Mesothelial cell of epicardium (in vitro differentiated cells): ENCODE measurements at places on chromosomes 2 and 18.

- no peak overlapping the region for H3K4me3 ChIP-seq
- no peaks in the 10 kb centered on the region for H3K27me3 ChIP-seq
- no peak for DNase-seq
- H3K36me3 ChIP-seq, result peaks cover 41% of the 10 kb centered on the region
Observed at GRCh38 chr18:46080156-46080555, 8.1 kb upstream of the PSTPIP2 start.

DNA sequence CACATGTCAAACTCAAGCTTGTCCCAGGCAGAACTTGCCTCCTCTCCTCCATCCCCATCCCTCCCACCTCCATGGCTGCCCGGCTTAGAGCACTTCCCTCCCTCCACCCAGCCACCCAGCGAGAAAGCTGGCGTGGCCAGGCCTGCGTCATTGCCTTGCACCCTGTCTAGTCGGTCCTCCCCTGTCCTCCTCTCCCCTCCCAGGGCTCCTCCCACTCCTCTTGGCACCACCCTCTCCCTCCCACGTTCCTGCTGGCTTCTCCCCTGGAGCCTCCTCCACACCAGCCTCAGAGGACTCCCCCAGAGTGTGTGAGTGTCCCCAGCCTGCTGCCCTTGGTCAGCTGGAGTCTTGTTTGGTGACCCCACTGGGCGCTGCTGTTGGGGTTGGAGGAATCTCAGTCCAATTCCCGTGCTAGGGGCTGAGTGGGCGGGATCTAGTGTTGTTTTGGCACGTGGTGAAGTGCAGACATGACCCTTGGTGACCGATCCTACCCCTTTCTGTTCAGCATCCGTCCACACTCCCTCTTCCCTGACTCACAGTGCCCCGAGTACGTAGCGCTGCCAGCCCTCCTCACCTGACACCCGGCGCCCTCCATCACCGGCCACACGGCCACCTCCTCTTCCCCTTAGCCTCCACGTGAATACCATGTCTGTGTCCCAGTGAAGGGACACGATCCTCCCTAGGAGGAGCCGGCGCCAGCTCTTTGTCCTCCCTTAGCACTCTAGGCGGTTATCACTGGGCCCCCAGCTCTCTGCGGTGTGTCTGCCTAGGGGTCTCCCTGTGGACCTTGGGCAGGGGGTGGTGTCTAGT, 41.4 kb downstream of the ATP6V1C2 start:
- no peak for DNase-seq
- no peaks in the 10 kb centered on the region for H3K4me1 ChIP-seq
- no peaks in the 10 kb centered on the region for H3K27me3 ChIP-seq
- H3K36me3 ChIP-seq, result no peaks in the 10 kb centered on the region

GRCh38 chr2:11828933-11829323, 82.5 kb downstream of the LPIN1 start:
- no peak overlapping the region for H3K4me3 ChIP-seq
- no peaks in the 10 kb centered on the region for H3K27me3 ChIP-seq
- DNase-seq, result no peak
- H3K4me1 ChIP-seq, result peaks cover 15% of the 10 kb centered on the region
- H3K27ac ChIP-seq, result no peak overlapping the region

DNA sequence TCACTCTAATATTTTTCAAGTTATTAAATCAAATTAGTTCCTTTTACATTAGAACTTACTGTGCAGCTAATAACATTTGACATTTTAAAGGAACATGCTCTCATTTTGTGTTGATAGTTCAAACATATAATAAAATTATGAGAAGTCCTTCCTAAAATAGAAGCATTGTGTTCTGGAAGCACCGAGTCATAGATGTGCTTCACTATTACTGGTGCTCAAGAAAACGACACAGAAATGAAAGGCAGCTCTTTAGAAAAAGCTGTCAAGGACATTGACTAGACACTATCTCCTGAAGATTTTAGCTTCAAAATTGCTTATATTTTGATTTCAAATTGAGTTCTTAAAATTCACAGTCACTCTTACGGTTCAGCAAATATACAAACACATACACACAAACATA, 338.3 kb downstream of the NBAS start:
- H3K27ac ChIP-seq, result no peak overlapping the region
- H3K36me3 ChIP-seq, result peaks cover 17% of the 10 kb centered on the region
- DNase-seq, result no peak
- no peaks in the 10 kb centered on the region for H3K27me3 ChIP-seq
- no peak overlapping the region for H3K4me3 ChIP-seq

DNA sequence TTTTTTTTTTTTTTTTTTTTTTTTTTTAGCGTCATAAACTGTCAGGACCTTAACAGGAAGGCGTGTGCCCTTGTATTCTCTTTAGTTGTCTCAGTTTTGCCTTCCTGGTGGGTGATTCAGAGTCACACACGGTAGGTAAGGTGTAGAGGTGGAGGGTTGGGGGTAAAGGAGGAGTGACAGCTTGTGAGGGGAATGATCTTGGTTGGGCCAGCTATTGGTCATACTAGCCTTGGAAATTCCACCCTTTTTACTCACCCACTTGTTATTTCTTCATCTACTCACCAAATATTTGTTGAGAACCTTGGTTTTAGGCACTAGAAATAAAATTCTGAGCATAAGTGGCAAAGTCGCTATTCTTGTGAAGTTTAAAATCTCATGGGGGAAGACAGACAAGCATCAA, 22.2 kb downstream of the SMIM21 start:
- H3K36me3 ChIP-seq, result no peaks in the 10 kb centered on the region
- H3K4me1 ChIP-seq, result peaks cover 17% of the 10 kb centered on the region
- DNase-seq, result no peak
- H3K4me3 ChIP-seq, result no peak overlapping the region
- H3K27ac ChIP-seq, result no peak overlapping the region

DNA sequence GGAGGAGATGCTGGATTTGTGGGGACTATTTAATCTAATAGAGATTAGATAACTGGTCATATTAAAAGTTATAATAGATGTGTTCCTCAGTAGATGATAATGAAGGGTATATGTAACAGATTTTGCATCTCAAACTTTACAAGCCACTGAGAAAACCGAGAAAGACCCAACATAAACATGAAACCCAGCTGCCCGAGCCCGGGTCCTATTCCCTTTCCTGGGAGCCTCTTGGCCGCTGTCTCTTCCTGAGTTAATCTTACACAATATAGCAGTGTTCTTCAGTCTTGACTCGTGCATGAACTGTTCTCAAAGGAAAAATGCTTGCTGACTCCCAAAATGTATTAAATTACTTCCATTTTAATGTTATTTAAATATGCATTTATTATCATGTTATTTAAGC, 94.5 kb downstream of the COPS8 start:
- no peak for DNase-seq
- H3K4me1 ChIP-seq, result peaks cover 18% of the 10 kb centered on the region
- no peak overlapping the region for H3K4me3 ChIP-seq
- no peaks in the 10 kb centered on the region for H3K27me3 ChIP-seq

DNA sequence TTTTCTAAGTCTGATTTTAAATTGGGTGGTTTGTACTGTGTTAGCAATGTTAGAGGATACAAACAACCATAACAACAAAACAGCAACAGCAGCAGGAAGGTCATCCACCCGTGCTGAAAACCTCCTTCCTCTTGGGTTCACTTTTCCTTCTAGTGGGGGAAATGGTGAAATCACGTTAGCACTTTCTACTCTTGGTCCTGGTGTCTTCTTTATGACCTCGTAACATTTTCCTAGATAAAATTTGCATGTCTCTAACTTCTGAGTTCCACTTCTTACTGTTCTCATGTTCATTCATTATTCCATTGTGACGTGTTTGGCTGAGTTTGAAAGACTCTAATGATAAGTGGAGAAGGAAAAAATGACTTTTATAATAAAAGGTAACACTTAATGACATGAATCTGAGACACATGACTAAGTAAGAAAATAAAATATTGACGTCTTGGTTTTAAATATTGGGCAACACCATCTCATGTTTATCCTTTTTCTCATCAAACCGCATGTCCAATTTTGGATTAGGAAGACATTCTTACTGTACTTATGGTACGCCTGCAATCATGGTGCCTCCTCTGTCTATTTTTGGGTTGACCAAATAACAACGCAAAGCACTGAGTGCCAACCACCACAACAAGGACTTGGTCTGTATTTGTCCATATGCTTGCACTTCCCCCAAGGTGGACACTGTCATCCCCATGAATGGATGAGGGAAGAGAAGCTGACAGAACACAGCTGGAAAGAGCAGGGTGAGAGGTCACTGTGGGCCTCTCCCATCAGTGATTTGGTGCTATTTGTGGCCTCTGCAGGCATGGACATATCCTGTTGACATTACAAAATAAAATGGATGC, 25.7 kb upstream of the IL1R1 start:
- no peaks in the 10 kb centered on the region for H3K27me3 ChIP-seq
- H3K4me3 ChIP-seq, result no peak overlapping the region
- DNase-seq, result no peak
- H3K36me3 ChIP-seq, result no peaks in the 10 kb centered on the region

DNA sequence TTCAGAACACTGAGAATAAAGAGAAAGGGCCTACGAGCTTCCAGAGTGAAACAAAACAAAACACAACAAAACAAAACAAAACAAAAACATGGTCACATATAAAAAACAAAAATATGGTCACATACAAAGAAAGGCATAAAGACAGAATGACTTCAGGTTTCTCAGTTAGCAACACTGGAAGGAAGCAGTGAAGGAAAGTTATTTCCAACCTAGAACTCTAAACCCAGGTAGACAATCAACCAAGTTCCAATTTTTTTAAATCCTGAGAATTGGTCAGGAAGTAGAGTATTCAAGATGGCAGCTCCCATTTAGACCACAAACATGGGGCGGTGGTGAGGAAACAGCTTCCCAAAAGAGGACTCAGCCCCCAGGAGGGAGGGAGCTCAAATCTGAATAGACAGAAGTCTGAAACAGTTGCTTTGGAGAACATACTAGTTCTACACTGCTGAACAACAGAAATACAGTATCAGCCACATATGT, 9.1 kb downstream of the DRC1 start:
- no peak overlapping the region for H3K4me3 ChIP-seq
- H3K27ac ChIP-seq, result no peak overlapping the region
- peaks cover 2% of the 10 kb centered on the region for H3K4me1 ChIP-seq
- no peak for DNase-seq
- no peaks in the 10 kb centered on the region for H3K36me3 ChIP-seq

GRCh38 chr2:102100371-102101096, 42.0 kb upstream of the IL1R1 start:
- H3K27ac ChIP-seq, result no peak overlapping the region
- no peaks in the 10 kb centered on the region for H3K36me3 ChIP-seq
- H3K27me3 ChIP-seq, result no peaks in the 10 kb centered on the region
- no peak overlapping the region for H3K4me3 ChIP-seq
- DNase-seq, result no peak

- no peak for DNase-seq
- H3K36me3 ChIP-seq, result no peaks in the 10 kb centered on the region
- peaks cover 7% of the 10 kb centered on the region for H3K4me1 ChIP-seq
- H3K27me3 ChIP-seq, result peaks cover 26% of the 10 kb centered on the region
- H3K27ac ChIP-seq, result no peak overlapping the region
Observed at GRCh38 chr2:176390276-176391147, 121.3 kb downstream of the MTX2 start.

- H3K27ac ChIP-seq, result no peak overlapping the region
- H3K4me1 ChIP-seq, result peaks cover 5% of the 10 kb centered on the region
- no peaks in the 10 kb centered on the region for H3K27me3 ChIP-seq
- H3K36me3 ChIP-seq, result no peaks in the 10 kb centered on the region
- no peak overlapping the region for H3K4me3 ChIP-seq
- DNase-seq, result no peak
Observed at GRCh38 chr18:28854964-28855363, 678.0 kb upstream of the CDH2 start.

DNA sequence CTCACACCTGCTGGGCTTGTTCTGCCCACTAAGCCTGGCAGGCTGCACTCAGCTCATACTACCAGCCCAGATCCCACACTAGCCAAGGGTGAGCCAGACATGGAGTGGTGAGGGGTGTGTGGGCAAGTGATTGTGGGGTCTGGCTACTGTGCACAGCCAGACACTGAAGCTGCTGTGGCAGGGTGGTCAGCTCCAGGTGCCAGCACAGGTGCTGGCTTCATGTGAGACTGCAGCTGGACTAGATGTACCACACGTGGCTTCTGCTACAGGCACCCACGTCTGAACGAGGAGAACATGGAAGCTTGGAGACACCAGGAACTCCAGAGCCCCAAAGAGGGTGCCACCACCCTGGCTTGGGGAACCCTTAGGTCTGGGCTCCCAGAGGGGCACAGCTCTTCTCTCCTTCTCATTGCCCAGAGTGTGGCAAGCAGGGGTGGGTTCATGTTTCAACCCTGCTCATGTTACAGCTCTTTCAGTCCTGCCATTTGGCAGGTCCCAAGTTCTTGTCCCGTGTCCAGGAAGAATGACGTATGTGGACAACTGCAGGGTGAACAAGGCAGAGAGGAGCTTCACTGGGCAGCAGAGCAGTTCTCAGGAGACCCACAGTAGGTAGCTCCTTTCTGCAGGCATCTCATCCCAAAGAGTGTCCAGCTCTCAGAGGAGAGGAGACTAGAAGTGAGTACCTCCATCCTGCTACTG, 1624.2 kb upstream of the TMEFF2 start:
- H3K36me3 ChIP-seq, result peaks cover 6% of the 10 kb centered on the region
- no peaks in the 10 kb centered on the region for H3K4me1 ChIP-seq
- H3K27ac ChIP-seq, result no peak overlapping the region
- H3K27me3 ChIP-seq, result no peaks in the 10 kb centered on the region

DNA sequence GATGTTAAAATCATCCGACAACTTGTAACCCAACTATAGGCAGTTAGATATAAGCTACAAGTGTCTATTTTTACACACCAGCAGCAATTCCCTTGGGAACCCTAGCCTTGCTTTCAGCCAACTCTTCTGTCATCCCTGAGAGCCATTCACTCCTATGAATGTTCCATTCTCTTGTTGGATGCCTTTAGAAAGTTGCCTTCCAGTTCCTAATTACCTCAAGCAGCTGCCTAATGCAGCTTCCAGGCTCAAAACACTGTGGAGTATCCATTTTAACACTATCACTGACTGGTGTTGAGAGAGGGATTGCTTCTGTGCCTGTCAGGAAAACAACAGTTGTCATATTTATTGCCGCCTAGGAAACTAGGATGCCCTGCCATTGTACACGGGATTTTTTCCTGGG, 402.0 kb upstream of the ACVR2A start:
- no peaks in the 10 kb centered on the region for H3K27me3 ChIP-seq
- peaks cover 3% of the 10 kb centered on the region for H3K36me3 ChIP-seq
- peaks cover 6% of the 10 kb centered on the region for H3K4me1 ChIP-seq
- no peak overlapping the region for H3K4me3 ChIP-seq

GRCh38 chr2:235582729-235583128, 88.9 kb downstream of the AGAP1 start:
- DNase-seq, result no peak
- no peak overlapping the region for H3K4me3 ChIP-seq
- H3K27ac ChIP-seq, result no peak overlapping the region
- no peaks in the 10 kb centered on the region for H3K36me3 ChIP-seq

DNA sequence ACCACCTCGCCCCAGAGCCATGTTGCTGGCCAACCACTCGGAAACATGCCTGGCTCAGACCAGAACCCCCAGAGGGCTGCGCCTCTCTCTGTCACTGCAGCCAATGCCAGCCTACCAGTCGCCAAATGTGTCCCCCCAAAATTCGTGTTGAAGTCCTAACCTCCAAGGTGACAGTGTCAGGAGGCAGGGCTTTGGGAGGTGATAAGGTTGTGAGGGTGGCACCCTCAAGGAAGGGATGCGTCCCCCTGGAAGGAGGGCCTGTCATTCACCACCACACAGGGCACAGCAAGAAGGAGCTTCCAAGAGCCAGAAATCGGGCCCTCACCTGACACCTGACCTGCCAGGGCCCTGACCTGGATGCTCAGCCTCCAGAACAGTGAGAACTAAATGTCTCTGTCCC, 291.9 kb upstream of the SALL3 start:
- DNase-seq, result no peak
- no peaks in the 10 kb centered on the region for H3K4me1 ChIP-seq
- H3K36me3 ChIP-seq, result no peaks in the 10 kb centered on the region
- peaks cover 14% of the 10 kb centered on the region for H3K27me3 ChIP-seq
- H3K27ac ChIP-seq, result no peak overlapping the region

GRCh38 chr18:74784752-74785151, 187.1 kb downstream of the ZNF407 start:
- no peak overlapping the region for H3K27ac ChIP-seq
- no peaks in the 10 kb centered on the region for H3K36me3 ChIP-seq
- no peaks in the 10 kb centered on the region for H3K4me1 ChIP-seq
- H3K27me3 ChIP-seq, result no peaks in the 10 kb centered on the region
